ENCODE measurements at places on chromosomes 7 and 10.

DNA sequence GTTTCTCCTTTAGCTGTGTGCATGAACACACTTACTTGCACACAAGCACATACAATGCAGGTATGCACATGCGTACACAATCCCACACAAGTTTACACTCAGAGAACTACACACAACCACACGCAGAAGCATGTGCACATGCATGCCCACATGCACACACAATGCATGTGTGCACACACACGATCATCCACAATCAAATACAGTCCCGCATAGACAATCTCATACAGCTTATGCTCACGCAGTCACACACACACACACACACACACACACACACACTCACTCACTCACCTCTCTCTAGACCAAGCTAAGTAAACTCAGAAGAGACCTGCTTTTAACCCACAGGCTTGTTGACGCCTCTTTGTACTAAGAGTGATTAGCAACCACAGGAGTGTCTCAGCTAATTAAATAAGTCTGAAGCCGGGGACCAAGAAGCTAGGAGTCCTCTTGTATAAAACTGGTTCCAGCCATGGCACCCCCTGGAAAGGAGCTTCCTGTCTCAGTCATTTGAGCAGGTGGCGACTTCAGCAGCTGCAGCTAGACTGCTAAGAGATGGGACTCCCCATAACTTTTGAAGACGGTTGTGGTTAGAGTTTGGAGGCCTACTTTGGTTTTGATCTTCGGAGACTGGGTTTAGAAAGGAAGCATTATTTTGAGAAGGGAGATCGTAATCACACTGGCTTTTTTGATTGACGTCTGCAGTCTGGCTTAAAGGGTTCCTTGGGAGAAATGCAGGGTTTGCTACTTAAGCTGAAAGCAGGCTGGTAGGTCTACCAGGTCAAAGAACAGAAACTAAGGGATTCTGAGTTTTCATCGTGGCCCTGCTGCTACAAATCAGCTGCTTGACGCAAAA lies 82.3 kb upstream of the ADRB1 start:
- DNase-seq: no peak

DNA sequence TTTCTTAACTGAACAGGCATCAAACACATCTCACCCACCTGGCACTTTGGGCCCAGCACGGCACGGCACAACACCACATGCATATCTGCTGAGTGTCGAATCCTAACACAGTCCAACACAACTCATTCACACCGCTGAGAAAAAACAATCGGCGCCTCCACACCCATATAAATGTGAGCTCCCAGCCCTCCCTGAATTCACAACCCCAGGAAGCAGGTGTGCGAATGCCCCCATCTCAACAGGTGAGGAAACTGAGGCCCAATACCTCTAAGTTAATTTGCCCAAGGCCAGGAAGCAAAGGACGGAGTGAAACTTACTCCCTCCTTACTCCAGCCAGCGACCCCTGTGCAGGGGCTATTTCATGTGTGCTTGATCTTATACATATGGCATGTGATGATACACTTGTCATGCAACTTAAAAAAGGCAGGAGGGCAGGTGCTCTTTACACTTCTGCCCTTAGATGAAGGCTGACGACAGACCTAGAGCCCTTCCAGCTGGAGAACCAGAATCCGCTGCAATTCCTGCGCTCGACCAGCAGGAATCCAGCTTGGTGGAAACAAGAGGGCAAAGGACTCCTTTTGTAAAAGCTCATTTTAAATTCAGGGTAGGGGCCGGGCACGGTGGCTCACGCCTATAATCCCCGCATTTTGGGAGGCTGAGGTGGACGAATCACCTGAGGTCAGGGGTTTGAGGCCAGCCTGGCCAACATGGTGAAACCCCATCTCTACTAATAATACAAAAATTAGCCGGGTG lies 116.0 kb downstream of the LARP4B start:
- no peak for DNase-seq

- DNase-seq: no peak
Observed at GRCh38 chr10:87760195-87760905, 57.7 kb downstream of the ATAD1 start.

DNA sequence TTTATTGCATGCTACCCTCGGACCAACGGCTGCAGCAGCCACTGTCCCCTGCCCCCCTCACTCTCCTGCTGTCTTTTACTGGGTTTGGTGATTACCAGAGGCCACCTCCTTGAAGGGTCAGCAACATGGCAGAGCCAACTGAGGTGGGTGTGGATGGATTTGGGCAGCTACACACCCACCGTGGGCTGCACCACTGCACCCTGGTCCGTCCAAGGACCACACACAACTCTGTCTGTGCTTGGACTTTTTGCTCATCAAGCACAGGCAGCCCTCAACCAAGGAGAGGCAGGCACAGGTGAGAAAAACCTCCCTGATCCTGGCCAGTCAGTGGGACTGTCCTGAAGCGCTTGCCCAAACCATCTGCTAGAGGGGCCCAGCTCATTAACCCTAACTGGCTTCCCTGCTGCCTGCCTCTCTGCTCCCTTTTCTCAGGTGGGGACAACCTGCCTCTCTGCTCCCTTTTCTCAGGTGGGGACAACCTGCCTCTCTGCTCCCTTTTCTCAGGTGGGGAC lies 239.5 kb upstream of the PITRM1 start:
- no peak for DNase-seq

DNA sequence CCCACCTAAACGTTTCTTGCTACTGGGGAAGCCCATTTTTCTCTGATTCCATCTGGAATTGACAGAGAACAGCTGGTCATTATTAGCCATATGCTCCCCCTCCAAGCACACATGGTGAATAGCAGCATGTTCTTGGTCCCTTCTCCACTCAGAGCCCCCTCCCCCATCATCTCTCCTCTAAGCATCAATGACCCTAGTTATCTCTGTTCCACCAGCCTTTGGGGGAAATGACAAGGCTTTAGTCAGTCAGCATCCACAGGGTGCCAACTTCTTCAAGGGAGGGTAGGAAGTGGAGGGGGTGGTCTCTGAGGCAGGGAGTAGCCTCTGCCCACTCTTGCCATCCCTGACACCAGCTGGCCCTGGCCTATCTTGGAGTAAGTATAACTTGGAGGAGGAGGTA lies 163.1 kb downstream of the UBE2H start:
- DNase-seq: no peak

DNA sequence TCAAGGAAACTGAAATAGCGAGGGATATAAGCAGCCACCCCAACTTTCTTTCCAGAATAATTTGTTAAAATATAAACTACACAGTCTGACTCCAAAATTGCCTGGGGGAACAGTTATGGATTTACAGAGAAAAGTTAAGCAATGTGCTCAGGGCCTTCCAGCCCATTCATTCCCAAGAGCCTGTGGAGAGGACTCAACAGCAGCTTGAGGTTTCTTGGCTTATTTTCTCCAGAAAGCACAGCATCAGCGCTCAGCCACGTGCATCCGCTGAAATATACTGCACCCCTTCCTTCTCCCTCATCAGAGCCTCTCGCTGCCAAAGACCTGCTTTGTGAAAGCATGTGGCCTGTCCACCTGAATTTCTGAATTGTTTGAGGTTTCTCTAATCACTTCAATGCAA lies 375.2 kb upstream of the VWC2 start:
- DNase-seq: no peak

DNA sequence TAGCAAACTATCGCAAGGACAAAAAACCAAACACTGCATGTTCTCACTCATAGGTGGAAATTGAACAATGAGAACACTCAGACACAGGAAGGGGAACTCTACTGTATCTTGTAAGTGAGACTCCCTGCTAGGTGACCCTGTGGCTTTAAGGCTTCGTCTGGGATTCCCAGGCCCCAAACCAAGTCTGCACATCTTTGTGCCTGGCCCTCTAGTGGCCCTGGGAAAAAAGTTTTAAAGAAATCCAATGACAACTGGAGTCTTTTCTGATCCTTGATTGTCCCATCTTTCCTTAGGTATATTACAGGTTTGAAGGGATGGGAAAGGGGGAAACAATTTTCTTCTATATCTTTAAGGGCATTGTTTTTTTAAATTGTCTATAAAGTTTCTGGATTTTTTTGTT lies 10.6 kb upstream of the LIPM start:
- DNase-seq: no peak

DNA sequence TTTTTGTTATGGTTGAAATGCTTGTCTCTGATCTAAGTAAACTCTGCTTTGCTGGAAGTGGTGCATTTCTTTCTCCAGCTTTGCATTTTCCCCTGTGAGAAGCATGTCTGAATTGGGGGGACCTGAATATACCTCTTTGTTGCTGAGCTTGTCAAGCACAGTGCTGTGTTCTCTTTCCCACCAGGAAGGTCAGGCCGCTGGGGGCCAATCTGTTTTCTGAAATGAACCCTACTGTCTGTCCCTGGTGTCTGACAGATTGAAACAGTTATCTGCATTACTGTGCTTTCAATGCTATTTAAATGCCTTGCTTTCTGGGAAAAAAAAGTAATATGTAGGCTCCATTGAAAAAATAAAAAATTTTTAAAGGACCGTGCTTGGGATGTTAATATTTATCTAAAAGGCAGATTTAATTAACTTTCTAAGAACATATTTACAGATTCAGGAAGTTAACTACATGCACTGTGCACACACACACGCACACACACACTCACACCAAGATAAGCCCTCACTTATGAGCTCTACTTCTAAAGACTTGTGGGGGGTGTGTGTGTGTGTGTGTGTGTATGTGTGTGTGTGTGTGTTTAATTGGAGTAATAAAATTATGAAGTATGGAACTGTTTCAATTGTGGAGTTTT lies 127.0 kb upstream of the FZD1 start:
- no peak for DNase-seq

- DNase-seq: no peak
Observed at GRCh38 chr10:130021383-130021950, 57.4 kb upstream of the EBF3 start.

DNA sequence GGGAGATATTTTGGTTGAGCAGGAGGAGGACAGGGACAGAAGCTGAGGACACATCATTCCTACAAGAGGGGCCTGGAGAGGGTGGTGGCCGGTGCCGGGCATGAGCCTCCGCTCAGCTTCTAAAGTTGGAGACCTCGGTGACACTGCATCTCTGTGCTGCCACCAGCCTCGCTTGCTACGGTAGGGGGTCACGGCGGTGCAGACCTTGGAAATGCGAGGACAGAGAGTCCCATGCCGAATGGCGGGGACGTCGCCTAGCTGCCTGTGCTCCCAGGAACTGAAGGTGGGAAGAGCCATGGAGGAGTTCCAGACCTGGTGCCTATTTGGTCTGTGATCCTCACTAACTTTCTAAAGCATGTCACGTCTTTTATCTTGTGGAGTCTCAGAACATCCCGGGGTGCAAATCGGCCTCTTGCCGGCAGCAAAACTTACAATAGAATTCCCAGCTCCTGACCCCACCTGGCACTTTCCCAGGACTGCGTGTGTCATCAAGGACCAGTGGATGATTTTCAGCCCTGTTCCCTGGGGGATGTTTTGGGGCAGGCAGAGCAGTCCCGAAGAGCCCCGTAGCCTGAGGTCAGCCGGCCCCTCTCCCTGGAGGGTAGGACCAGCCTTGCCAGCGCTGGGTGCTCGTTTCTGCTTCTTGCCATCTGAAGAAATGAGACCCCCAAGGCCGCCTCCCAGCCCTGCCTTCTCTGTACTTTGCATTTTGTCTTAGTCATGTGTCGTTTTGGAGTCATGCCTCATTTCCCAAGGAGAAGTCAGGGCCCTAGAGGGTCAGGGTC lies 205.8 kb upstream of the SHH start:
- no peak for DNase-seq

DNA sequence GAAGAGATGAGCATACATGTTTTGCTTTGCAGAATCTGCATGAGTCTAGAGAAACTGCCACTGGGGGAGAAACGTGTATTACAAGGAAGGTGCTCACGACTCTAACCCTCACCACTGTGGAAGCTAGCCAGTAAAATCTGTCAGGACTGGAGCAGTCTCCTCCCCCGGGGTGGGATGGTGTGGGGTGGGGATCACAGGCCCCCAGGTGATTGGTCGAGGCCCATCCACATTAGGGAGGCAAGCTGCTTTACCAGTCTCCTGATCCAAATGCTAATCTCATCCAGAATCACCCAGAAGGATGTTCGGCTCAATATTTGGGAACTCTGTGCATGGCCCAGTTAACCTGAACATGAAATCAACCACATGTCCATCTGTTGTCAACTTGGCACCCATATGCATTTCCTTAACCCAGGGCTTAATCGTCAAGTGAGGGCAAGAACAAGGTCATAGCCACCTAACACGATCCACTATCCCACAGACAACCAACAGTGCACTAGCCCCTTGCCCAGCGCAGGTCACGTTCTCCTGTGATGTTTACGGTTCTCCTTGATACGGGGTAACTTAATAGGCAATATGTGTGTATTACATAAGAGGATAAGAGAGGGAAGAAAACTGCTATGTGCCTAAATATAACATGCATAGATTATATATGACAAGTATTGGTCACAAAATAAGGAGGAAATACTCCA lies 40.8 kb downstream of the DNAJB6 start:
- DNase-seq: no peak

GRCh38 chr7:138700857-138701536 lies at the start of gene SVOPL:
Gene SVOPL, minus strand, starts transcription at chr7:138701362. Its CDS starts 22,317 bp downstream, at chr7:138679045.
- DNase-seq: no peak

DNA sequence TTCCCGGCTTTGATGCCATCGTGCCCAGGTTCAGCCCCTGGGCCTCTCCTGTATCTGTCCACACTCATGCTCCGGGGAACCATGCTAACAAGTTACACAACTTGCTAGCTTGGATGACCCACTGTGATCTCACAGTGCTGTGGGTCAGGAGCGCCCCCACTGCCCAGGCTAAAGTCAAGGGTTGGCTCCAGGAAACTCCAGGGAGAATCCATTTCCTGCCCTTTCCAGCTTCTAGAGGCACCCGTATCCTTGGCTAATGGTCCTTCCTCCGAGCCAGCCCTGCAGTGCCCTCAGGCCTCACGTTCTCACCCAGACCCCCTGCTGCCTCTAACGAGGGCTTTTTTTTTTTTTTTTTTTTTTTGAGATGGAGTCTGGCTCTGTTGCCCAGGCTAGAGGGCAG lies 19.5 kb downstream of the AMZ1 start:
- no peak for DNase-seq

DNA sequence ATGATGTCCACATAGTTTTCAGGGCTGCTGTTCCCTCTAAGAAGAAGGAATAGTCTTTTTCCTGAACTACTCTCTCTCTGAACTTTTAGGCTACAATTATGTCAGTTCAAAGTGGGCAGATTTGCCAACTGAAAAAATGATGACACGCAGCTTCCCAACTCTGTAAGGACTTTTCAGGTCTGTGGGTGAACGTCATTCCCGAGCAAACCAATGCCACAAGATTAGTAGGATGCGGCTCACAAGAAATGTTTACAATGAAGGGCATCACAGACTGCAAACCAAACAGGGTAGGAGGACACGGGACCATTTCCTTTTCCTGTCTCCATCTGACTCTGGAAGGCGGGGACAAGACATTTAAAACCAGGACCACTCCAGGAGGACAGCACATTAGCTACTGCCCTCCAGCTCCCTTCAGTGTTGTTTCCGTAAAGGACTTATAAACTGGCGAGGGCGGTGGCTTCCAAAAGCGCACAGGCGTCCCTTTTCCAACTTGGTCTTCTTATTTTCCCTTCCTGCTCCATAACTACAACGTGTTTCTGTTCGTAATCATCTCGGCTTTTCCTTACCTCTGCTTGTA lies 539 bp upstream of the MKLN1 start:
- no peak for DNase-seq

DNA sequence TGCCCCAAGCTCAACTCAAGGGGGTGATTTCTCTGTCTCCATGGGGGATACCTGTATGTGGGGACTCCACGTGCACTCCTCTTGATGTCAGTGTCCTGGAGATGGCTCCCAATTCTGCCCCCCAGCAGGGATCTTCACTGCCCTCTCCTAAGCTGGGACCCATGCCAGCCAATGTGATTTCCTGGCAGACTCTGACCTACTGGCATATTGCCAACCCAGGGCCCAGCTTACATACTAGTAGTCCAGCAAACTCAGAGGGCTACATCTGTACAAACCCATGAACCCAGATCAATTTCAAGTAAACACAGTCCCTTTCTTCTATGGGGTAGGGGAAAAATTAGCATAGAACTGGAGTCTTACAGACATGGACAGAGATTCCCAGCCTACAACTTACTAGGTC lies 26.2 kb upstream of the BMPR1A start:
- no peak for DNase-seq
